ENCODE measurements at places on chromosomes 12 and 14.

DNA sequence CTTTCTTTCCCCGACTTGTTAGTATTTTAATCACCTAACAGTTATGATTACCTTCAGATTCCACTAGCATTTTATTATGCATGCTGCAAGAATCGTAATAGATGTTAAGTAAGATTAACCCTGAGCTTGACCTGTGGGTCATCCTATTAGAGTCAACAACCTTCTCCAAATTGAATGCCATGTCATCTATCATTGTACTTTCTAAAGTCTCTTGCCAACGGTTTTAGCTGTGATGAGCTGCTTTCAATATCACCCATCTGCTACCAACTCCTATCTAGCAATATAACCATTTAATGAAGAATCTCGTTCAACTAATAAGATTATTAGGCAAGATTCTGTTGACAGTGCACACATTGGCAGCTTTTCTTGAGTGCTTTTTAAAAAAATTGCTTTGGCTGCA, 33.7 kb downstream of the DACT1 start:
- DNase-seq: no peak

DNA sequence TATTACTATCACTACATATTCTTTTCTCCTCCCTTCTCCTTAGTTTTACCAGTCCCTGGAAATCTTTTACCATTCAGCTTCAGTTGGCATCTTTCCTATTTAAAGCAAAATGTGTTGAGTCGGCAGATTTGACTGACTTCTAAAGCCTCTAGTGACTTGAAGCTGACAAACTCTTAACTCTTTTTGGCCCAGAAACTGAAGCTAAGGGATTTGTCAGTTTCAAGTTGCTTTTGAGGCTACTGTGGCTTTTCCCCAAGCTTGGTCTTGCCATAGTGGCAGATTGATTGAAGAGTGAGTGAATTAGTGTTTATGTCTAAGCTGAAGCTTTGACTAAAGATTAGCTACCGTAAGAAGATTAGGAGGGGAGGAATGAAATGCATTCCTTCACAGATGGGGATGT, 104.0 kb downstream of the ETNK1 start:
- no peak for DNase-seq

- DNase-seq: peak; percentile 28
These were observed 21.7 kb upstream of the SLC10A1 start for GRCh38 chr14:69818758-69819191.

DNA sequence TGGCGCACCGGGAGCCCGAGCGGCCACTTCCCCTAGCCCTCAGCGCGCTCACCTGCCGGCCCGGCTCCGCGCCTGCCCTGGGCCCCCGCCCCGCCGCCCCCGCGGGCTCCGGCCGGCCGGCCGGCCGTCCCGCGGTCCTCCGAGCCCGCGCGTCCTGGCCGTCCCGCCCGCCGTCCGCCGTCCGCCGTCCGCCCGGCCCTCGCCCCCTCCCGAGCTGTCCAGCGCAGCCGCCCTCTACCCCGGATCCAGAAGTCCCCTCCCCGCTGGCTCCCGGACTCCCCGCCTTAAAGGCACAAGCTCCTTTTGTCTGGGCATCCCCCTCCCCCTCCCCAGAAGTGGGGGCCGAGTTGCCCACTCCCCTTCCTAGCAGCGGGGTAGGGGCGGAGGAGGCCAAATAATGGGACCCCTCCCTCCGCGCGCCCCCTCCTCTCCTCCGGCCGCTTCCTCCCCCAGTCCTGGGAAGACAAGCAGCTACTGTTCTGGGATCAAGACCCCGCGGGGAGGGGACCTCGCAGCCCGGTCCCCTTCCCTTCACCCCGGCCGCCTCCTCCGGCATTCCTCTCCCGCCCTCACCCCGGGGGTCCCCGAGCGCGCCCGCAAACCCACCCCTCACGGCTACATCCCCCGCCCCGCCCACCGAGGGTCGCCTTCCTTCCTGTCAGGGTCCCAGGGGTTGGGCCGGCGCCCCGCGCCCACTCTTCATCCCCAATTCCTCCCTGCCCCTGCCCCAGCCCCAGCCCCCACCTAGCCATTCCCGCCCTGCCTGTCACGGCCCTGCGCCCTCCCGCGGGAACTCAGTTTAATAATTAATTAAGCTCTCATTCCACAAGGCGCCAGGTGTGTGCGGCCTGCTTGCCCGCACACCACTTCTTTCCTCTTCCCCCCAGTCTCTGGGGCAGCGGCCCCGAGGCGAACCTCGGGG, at the start of gene ADCY6:
Gene ADCY6, minus strand, starts transcription at position 236 of the 922 bp plus-strand sequence. CDS start 5,655 bp downstream, outside the sequence.
- DNase-seq: peak; percentile 14

DNA sequence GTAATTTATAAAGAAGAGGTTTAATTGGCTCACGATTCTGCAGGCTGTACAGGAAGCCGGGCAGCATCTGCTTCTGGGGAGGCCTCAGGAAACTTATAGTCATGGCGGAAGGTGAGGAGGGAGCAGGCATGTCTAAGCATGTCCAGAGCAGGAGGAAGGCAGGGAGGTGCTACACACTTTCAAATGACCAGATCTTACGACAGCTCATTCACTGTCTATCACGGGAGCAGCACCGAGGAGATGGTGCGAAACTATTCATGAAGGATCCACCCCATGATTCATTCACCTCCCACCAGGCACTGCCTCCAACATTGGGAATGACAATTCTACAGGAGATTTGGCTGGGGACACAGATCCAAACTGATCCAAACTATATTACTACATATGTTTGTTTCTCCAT, 10.0 kb downstream of the SFSWAP start:
- DNase-seq: no peak

- DNase-seq: no peak
These were observed 9.9 kb upstream of the SRSF9 start for GRCh38 chr12:120479458-120479857.

DNA sequence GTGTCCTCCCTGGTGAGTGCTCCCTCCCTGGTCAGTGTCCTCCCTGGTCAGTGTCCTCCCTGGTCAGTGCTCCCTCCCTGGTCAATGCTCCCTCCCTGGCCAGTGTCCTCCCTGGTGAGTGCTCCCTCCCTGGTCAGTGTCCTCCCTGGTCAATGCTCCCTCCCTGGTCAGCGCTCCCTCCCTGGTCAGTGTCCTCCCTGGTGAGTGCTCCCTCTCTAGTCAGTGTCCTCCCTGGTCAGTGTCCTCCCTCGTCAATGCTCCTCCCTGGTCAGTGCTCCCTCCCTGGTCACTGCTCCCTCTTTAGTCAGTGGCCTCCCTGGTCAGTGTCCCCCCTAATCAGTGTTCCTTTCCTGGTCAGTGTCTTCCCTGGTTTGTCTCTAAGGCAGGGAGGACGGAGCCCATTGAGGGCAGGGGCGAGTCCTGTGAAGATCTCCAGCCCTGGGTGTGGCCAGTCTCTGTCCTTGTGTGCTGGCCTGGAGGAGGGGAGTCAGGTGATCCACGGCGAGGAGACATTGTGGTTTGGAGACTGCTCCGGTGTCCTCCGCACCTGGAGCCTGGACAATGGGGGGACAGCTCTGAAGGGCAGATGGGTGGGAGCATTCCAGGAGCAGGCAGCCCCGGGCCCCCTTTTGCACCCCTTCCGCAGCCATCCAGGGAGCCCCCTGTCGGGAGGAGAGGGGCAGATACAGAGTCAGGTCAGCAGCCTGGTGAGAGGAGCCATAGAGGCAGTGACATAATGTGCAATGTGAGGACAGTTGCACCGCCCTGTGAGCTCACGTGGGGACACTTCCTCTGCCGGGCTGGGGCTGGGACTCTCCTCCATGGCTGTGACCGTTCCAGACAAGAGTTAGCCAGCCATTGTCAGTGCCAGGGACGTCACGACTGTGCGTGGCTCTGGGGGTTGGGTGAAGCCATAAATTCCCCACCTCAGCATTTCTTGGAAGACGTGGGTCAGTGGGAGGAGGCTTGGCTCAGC, 93.4 kb downstream of the ADGRD1 start:
- DNase-seq: no peak

DNA sequence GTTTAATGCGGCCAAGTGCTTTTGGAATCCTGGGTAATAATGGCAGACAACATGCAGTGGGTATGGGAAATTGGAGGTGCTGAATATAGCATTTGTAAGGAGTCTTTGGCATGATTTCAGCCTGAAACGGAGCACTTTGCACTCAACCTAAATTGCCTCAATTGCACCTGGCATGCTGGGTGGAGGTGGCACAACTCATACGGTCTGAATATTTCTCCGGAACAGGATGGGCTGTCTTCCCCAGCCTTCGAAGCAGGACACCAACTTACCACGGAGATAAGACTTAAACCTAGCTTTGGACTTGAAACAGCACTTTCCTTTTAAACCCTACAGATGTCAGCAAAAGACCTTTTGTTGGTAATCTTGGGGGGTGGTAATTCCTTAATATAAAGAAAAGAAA, 153.7 kb upstream of the SRRM4 start:
- peak; percentile 20 for DNase-seq

- DNase-seq: peak; percentile 80
These were observed 24.4 kb downstream of the CD9 start for GRCh38 chr12:6224550-6224949.

GRCh38 chr12:16603916-16604575, 1.9 kb downstream of the LMO3 start:
- no peak for DNase-seq
